ENCODE measurements at places on chromosomes 12 and 14.
A peak's percentile ranks its signal among the peaks of the same experiment; 100 is the strongest.

GRCh38 chr12:10197879-10198278, 14.8 kb upstream of the GABARAPL1 start:
- no peak for DNase-seq

DNA sequence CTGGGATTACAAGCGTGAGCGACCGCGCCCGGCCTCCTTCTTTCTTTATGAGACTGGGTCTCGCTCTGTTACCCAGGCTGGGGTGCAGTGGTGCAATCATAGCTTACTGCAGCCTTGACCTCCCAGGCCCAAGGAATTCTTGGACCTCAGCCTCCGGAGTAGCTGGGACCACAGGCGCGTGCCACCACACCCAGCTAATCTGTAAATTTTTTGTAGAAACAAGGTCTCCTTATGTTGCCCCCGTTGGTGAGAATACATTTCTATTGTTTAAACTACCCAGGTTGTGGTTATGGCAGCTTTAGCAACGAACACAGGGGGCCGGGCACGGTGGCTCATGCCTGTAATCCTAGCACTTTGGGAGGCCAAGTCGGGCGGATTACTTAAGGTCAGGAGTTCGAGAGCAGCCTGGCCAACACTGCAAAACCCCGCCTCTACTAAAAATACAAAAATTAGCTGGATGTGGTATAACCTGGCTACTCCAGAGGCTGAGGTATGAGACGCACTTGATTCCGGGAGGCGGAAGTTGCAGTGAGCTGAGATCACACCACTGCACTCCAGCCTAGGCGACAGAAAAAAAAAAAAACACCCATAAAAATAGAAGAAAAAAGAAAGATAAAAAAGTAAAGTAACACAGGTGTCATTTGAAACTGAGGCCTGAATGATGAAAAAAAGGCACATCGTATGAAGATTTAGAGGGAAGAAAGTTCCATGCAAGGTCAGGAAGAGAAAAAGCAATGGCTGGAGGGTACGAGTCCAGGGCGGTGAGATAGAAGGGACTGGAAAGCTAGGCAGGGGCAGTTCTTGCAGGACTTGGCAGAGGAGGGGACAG, 977 bp upstream of the TMEM120B start:
- DNase-seq = no peak

- DNase-seq = no peak
These were observed 50.7 kb downstream of the TMTC1 start for GRCh38 chr12:29733060-29733459.

- no peak for DNase-seq
These were observed 21.6 kb downstream of the NCOR2 start for GRCh38 chr12:124545508-124546418.

DNA sequence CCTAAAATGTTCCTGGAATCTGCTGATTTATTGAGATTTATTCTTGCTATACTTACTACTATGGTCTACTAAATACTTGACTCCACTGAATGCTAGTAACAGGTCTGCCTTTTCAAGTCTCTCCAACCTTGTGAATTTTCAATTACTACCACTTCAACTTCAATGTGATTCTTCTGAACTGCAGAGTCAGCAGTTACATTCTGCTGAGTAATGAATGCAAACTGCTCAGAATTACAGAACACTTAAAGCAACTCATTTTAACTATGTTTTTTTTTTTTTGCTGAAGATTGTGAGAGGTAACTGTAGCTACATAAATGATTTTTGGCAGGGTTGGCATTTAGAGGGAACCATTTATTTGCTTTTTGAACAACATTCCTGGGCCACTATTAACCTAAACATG, 41.8 kb downstream of the ARF6 start:
- no peak for DNase-seq

- DNase-seq = no peak
These were observed 12.7 kb downstream of the JAG2 start for GRCh38 chr14:105155681-105156413.

DNA sequence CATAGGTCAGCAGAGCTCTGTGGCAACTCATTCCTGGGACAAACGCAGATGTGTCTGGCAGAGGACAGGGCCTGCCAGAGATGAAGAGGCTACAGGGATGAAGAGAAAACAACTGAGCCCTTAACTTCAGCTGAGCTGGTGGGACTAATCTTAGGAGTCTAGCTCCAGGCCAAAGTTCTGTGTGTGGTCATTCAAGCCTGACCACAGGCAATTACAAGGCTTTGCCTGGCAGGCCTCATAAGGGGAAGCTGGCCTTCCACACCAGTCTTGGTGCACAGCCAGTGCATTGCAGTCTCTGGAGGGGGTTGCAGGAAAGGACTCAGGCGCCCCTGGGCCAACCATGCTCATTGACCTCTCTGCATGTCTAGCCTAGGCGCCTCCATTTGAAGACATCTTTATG, 127.6 kb upstream of the DAAM1 start:
- DNase-seq = no peak

- DNase-seq = no peak
These were observed 167.2 kb upstream of the GSC start for GRCh38 chr14:94936901-94937685.

DNA sequence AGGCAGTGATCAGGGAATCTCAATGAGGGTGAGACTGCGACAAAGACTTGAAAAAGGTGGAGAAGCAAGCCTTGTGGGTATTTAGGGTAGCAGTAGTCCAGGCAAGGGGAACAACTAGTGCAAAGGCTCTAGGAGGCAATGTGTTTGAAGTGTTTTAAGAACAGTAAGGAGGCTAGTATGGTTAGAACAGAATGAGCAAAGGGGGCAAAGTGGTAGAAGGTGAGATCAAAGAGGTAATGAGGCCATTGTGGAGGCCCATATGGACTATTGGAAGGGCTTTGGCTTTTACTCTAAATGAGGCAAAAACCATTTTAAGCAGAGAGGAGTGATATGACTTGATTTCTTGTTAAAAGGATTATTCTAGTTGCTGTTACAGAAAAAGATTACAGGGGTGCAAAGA, 16.8 kb downstream of the HIF1A start:
- DNase-seq = no peak

GRCh38 chr12:120668091-120668867, 18.7 kb upstream of the MLEC start:
- no peak for DNase-seq

DNA sequence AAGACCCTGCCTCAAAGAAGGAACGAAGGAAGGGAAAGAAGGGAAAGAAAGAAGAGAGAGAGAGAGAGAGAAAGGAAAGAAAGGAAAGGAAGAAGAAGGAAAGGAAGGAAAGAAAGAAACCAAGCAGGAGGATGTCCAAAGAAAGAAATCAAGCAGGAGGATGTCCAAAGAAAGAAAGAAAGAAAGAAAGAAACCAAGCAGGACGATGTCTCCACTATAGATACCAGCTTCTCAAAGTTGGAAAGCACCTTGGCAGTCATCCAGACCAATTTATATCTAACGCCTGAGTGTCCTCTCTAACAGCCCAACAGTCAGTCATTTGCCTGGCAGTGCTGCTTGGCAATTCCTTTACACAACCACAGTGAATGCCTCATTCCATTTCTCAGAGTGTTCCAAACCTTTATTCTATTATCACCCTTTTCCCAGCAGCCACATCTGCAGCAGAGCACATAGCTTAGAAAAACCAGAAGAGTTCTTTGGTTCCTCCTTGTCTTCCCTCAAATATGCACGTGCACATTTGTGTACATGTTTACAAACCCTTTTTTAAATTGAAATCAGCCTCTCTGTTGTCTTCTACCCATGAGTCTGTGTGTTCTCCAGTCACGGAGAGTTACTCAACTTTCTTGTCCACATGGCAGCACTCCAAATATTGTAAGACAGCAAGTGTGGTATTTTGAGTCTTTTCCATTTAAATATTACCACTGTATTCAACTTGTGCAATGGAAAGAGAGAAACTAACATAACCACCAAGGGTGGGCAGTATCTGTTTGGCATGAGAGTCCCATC, 138.4 kb downstream of the STXBP6 start:
- DNase-seq = peak; percentile 81

GRCh38 chr12:96486751-96487613, 2.4 kb upstream of the CFAP54 start:
- DNase-seq = peak; percentile 64

GRCh38 chr14:103628684-103629502, at the start of gene KLC1:
KLC1 (plus strand) TSS chr14:103629211; CDS start chr14:103654565, 25,354 bp downstream.
- peak; percentile 60 for DNase-seq

DNA sequence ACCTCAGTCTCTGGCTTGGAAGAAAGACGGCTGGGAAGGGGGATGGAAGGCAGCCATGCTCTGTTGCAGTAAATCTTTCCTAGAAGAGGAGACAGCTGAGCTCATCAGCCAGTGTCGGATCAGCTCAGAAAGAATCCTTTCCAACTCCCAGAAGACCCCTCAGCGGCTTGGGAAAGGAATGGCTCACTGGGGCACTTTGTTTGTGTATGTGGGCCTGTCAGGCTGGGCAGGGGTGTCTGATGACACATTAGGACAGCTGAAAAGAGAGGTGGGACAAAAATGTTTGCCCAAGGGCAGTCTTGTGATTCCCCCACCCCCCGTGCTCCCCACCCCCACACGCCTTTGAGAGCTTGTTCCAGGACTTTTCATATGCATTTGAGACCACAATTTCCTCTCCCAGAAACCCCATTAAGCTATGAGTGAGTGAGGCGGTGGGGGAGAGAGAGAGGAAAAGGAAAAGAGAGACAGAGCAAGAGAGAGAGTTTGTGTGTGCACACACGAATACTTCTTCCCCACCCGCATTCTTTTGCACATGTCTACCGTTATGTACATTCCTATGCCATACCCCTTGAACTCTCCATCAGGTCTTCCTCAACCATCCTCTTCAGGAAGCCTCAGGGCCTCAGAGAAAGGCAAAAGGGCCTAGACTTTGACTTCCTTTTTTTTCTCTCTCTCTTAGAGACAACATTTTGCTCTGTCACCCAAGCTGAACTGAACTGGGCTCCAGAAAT, 198.9 kb downstream of the ZFP36L1 start:
- DNase-seq = peak; percentile 24

- no peak for DNase-seq
These were observed 12.1 kb upstream of the MSRB3 start for GRCh38 chr12:65266408-65266807.

DNA sequence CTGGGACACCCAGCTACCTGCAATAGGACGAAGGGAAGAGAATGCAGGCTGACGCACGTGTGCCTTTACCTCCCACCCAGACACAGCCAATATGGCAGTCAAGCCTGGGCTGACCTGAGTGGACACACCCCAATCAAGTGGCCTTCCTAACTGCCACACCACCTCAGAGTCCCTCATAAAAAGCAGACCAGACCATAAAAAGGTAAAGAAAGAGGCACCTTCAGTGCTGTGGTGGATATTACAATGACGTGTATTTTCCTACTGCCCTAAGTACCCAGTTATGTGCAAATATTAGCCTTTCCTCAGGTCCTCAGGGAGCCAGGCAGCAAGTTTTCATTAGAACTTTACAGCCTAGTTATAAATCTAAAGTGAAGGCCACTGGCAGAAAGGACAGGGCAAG, 75.8 kb downstream of the KCNK10 start:
- no peak for DNase-seq

DNA sequence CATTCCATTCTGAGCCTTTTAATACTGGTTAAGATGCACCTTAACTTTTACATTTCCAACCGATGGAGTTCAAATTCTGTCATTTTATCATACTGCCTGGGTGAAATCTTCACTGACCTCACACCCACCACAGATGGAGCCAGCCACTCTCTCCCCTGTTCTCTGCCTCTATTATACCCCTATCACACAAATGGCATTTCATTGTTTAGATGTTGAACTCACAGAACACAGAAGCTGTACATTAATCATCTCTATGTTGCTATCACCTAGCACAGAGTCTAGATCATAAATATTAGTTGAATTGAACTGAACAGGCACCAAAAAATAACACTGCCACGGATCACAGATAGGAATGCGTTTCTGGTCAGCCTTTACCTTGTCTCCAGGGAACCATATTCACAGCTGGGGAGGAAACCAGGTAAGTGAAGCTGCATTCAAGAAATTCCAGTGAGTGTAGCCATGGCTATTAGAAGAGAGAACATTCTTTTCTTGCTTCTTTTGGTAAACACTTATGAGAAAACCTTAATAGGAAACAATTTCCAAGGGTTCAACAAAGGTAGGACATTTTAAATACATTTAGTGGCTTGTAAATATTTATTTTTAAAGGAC, 194.9 kb upstream of the RMST start:
- no peak for DNase-seq

DNA sequence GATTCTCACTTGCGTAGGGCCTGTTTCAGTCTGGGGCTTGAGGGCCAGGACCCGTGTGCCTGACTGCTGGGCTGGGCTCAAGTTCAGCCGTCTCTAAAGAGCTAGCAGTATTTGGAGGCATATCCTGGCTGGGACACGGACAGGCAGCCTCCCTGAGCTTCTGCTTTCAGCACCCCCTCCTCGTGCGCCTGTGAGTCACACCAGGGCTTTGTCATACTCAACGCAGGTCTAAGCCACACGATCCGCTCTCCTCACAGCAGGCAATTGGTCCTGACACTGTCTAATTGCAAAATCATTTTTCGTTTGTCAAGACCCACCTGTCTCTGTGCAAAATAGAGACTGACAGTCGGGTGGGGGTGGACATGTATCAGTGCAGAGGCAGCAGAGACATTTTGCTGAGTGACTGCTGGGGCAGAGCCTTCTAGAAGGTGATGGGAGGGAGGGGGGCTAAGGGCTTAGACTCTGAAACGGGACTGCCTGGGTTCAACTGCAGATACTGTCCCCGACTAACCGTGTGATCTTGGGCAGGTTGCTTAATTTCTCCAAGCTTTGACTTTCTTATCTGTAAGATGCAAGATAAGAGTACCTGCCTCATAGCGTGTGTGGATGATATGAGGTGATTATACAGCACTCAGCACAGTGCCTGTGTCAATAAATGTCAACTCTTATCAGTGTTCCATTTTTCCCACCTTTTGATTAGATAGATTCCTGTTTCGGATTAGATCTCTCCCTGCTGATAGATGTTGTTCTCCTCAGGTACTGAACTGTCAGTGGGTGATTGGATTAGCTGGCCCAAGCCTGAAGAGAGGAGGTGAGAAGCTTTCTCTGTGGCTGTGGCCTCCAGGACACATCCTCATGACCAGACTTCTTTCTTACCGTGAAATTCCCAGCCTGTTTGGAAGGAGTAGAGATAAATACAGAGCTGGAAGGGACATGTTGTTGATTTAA, 53.1 kb downstream of the KCNA1 start:
- no peak for DNase-seq

DNA sequence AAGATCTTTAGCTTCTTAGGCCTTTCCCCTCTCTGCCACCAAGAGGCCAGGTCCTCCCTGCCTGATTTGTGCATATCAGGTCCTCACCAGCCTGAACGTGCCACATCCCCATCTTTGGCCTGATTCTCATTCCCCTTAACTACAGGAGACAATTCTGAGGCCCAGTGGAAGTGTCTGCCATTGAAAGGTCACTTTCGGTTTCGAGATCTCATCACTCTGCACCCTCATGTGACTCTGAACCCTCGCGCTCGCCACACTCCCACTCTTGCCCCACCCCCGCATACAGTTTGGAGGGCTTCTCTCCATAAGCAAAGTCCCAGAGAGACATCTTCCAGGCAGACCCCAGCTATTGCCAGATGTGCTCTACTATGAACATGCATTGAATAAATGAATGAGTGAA, 189.0 kb downstream of the NTF3 start:
- no peak for DNase-seq

DNA sequence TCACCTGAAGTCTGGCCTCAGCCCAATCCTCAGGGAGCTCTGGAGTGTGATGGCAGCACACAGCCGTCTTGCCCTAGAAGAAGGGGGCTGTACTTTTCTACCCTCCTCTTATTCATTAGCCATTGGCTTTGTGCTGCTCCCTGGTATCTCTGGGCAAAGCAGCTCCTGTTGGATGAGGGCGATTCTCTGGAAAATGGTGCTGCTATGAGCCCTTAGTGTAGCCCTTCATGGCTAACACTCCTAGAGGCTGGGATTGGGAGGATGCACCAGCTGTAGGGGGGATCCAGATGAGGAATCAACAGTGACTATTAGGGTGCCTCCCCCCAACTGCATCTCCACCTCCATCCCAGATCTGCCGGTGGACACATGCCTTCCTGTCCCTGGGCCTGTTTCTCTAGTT, 32.6 kb downstream of the RPH3A start:
- no peak for DNase-seq

Measured in NCI-H226 (cell line).